ENCODE measurements at places on chromosomes 4 and X.

DNA sequence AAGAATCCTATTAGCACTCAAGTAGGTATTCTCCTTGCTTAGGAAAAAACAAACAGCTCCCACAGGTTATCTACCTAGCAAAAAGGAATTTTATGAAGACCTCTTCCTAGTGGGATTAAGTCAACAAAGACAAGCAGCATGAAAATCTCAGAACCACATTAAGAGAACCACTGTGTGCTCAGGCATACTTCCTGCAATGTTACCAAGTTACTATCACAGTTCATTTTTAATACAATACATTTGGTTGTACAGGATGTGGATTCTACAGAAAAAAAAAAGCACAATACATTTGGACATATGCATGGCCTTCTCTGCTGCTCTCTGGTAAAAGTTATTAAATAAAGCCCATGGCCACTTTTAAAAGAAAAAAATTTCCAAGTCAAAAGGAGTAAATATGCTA, 193.7 kb downstream of the PPP3CA start:
- DNase-seq: no peak

DNA sequence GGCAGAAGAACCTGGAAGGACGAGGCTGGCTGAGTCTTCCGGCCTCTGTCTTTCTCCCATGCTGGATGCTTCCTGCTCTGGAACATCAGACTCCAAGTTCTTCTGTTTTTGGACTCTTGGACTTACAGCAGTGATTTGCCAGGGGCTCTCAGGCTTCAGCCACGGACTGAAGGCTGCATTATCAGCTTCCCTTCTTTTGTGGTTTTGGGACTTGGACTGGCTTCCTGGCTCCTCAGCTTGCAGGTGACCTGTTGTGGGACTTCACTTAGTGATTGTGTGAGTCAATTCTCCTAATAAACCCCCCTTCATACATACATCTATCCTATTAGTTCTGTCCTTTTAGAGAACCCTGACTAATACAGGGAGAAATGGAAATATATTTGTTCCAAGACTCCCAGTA, 265.8 kb downstream of the PCDH18 start:
- DNase-seq: no peak

- no peak for DNase-seq
Measured at GRCh38 chrX:15600049-15600448, 711 bp downstream of the ACE2 start.

- no peak for DNase-seq
Measured at GRCh38 chr4:184728858-184729257, 5.0 kb downstream of the CENPU start.

- DNase-seq: no peak
Measured at GRCh38 chr4:61520681-61521160, 320.6 kb downstream of the ADGRL3 start.
